ENCODE measurements at places on chromosomes 1 and 21.

GRCh38 chr1:91836331-91837040 lies 49.5 kb downstream of the TGFBR3 start:
- no peaks in the 10 kb centered on the region for H3K4me1 ChIP-seq
- no peaks in the 10 kb centered on the region for H3K27me3 ChIP-seq
- H3K4me3 ChIP-seq = no peak overlapping the region
- no peak for DNase-seq
- no peak overlapping the region for H3K27ac ChIP-seq
- no peaks in the 10 kb centered on the region for H3K36me3 ChIP-seq

- no peak overlapping the region for H3K27ac ChIP-seq
- H3K27me3 ChIP-seq = no peaks in the 10 kb centered on the region
Measured at GRCh38 chr1:49060766-49061165, 284.1 kb upstream of the BEND5 start.

DNA sequence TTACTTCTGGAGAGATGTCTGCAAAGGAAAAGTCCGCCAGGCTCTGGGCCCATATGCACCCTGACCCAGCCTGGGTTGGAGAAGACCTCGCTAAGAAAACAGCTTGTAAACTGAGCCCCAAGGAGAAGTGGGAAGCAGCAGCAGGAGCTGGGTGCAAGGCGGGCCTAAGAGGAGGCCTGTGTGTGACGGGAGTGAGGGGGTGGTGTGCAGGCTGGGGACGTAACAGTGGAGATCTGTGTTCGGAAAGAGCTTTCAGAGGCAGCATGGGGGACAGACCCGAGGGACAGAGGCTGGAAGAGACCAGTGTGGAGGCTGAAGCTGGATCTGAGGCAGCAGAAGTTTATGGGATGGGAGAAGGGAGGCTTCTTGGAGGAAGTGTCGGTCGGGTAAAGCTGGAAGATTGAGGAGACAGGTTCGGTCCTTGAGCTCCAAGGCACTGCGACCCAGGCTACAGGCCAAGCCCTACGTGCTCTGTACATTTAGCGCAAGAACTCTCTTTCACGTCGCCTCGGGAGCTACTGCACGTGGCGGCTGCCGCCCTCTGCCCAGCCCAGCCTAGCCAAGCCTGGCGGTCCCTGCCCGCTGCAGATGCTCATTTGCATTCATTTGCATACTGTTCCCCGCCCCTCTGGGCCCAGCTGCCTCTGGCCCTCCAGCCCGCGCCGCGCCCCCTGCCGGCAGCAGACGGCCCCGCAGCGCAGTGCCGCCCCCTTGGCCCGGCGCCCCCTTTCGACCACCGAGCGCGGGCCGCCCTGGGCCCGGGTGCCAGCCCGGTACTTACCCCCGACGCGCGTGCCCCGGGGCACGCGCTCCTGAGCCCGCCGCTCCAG lies 6.3 kb downstream of the HPCA start:
- peak overlapping the region; percentile 35 for H3K4me3 ChIP-seq
- H3K27ac ChIP-seq = no peak overlapping the region
- H3K27me3 ChIP-seq = no peaks in the 10 kb centered on the region
- no peaks in the 10 kb centered on the region for H3K36me3 ChIP-seq

GRCh38 chr1:92346866-92347640 lies 48.2 kb downstream of the RPAP2 start:
- no peak overlapping the region for H3K27ac ChIP-seq

DNA sequence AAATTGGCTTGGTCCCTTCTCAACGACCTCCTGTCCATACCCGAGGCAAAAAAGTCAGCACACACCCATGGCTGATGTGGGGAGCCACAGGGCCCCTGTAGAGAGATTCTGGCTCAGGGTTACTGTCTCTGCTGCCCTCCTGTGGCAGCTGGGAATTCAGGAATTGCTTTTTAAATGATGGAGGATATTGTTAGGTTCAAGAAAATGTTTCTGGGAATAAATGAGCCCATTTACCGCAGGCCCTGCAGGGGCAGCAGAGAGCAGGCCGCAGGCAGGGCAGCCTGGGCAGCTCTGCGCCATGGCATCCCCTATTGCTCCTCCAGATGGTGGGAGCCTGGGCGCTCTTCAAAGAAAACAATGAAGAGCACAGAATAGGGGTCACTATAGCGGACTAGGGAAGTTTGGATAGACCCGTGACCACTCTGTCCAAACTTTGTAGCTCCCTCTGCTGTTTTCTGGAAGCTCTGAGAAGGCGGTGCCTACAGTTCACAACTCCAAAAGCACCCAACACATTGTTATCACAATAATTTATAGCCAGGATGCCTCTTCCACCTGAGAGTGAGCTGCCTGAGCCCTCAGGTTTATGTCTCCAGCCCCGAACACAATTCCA lies 201.1 kb downstream of the BACH1 start:
- no peaks in the 10 kb centered on the region for H3K4me1 ChIP-seq
- H3K27me3 ChIP-seq = no peaks in the 10 kb centered on the region
- DNase-seq = peak; percentile 38
- H3K36me3 ChIP-seq = no peaks in the 10 kb centered on the region
- no peak overlapping the region for H3K4me3 ChIP-seq

GRCh38 chr1:8205771-8206170 lies 112.1 kb upstream of the SLC45A1 start:
- no peak overlapping the region for H3K27ac ChIP-seq
- no peaks in the 10 kb centered on the region for H3K36me3 ChIP-seq
- no peak overlapping the region for H3K4me3 ChIP-seq

- no peak overlapping the region for H3K4me3 ChIP-seq
- H3K36me3 ChIP-seq = no peaks in the 10 kb centered on the region
- H3K27me3 ChIP-seq = peaks cover 2% of the 10 kb centered on the region
- no peak for DNase-seq
Measured at GRCh38 chr1:46487818-46488218, 1.8 kb upstream of the DMBX1 start.

DNA sequence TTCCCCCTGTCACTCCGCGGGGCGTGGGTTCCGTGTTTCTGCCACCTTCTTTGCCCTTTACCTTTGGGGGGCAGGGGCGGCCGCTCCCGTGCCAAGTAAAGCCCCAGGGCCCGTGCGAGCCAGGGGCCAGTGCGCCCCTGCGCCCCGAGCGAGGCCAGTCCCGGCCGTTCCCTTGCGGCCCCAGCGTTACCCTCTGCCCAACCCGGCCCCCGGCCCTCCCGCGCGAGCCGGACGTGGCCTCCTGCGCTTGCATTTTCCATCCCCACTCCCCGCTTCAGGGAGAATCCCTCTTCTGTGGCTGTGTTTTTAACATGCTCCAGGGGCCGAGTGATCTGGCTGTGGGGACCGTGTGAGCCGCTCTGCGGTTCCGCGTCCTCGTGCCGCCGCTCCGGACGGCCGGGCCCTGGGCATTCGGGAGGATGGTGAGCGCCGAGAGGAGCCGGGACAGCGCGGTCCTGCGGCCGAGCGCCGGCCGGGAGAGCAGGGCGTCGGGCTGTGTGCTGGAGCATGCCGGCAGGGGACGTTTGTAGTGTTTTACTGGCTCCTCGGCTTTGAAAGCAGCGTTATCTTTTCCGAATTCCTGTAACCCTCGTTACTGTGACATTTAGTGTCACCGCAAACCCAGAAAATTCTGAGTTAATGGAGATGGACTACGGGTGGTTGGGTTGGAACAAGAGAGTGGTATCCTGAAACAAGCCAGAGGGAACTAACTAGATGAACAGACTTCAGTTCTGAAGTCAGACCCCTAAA lies 1.0 kb downstream of the GALNT2 start:
- peak; percentile 56 for DNase-seq
- peaks cover 6% of the 10 kb centered on the region for H3K4me1 ChIP-seq
- peak overlapping the region; percentile 93 for H3K4me3 ChIP-seq
- no peaks in the 10 kb centered on the region for H3K36me3 ChIP-seq
- peak overlapping the region; percentile 70 for H3K27ac ChIP-seq
- no peaks in the 10 kb centered on the region for H3K27me3 ChIP-seq

- H3K27ac ChIP-seq = no peak within 1 kb of the TSS
- no peaks in the 10 kb centered on the region for H3K36me3 ChIP-seq
- DNase-seq = no peak
- H3K27me3 ChIP-seq = no peaks in the 10 kb centered on the region
- peaks cover 3% of the 10 kb centered on the region for H3K4me1 ChIP-seq
Measured at GRCh38 chr21:37916310-37917051, at the start of gene KCNJ6. Gene KCNJ6, minus strand, starts transcription at chr21:37916457. Its CDS starts 75,775 bp downstream, at chr21:37840682.

DNA sequence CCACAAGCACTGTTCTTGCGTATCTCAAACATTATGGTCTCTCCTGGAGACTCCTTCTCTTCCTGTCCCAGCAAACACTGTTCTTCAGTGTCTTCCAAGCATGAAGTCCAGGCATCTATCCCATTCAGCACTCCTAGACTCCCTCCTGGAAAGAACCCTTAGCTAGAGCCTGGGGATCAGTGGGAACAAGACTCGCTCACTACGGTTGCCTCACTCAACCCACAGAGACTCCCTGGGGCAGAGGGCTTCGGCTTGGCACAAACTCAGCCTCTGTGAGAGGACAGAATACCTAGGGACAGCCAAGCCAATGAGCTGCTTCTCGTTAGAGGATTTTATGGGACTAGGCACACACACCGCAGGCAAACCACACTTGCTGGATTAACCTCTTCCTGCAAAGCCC lies 86.5 kb upstream of the IPO9 start:
- DNase-seq = no peak
- no peaks in the 10 kb centered on the region for H3K27me3 ChIP-seq
- peaks cover 4% of the 10 kb centered on the region for H3K4me1 ChIP-seq
- no peak overlapping the region for H3K4me3 ChIP-seq
- no peaks in the 10 kb centered on the region for H3K36me3 ChIP-seq

DNA sequence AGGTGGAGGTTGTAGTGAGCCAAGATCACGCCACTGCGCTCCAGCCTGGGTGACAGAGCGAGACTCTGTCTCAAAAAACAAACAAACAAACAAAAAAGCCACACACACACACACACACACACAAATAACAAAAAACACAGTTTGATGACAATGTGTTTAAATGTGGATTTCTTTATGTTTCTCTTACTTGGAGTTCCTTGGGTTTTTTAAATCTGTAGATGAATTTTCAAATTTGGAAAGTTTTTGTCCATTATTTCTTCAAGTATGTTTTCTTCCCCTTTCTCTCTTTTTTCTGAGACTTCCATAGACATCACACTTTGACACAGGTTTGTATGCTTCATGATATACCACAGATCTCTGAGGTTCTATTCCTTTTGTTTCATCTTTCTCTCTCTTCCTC lies 12.1 kb upstream of the PPIE start:
- no peak for DNase-seq
- H3K36me3 ChIP-seq = no peaks in the 10 kb centered on the region
- no peaks in the 10 kb centered on the region for H3K4me1 ChIP-seq
- no peaks in the 10 kb centered on the region for H3K27me3 ChIP-seq

GRCh38 chr1:36761113-36761512 lies 273.2 kb downstream of the GRIK3 start:
- no peaks in the 10 kb centered on the region for H3K27me3 ChIP-seq
- H3K36me3 ChIP-seq = no peaks in the 10 kb centered on the region
- H3K4me1 ChIP-seq = no peaks in the 10 kb centered on the region
- no peak overlapping the region for H3K4me3 ChIP-seq
- no peak for DNase-seq

GRCh38 chr1:45016090-45016697 lies 4.1 kb downstream of the UROD start:
- no peaks in the 10 kb centered on the region for H3K36me3 ChIP-seq
- DNase-seq = no peak
- no peaks in the 10 kb centered on the region for H3K27me3 ChIP-seq
- H3K4me1 ChIP-seq = peaks cover 4% of the 10 kb centered on the region
- H3K27ac ChIP-seq = no peak overlapping the region

DNA sequence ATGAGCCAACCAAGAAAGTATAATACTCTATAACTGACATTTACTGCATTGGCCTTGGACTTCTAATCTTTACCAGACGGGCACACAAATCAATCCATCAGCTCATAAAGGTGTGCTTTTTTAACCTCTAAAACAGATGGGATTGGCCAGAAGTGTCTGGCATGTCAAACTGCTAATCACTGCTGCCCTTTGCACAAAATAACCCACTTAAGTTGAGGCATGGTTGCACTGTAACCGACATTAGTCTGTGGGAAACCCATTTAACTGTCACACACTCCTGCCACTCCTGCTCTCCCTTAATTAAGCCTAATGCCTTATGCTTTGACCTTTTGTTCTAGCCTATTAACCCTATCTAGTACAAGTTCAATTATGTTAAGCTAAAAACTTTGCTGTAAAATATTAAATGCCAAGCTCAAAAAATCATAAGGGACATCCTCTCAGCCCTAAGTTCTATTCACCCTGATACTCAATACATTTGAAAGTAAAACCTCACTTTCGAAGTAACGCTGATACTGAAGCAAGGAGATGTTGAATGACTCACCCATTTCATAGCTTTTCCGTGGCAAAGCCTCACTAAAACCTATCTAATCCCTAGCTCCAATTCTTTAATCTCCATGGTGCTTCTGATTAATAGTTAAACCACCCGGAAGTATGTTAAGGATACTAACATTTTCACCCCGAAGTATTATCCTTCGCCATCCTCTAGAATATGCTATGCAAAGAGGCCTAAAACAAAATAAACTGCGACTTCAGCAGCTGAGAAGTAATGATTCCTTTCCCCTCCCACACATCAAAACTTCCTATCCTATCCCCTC lies 12.9 kb downstream of the NRIP1 start:
- H3K4me3 ChIP-seq = no peak overlapping the region
- no peaks in the 10 kb centered on the region for H3K36me3 ChIP-seq
- H3K27ac ChIP-seq = no peak overlapping the region
- no peaks in the 10 kb centered on the region for H3K4me1 ChIP-seq

DNA sequence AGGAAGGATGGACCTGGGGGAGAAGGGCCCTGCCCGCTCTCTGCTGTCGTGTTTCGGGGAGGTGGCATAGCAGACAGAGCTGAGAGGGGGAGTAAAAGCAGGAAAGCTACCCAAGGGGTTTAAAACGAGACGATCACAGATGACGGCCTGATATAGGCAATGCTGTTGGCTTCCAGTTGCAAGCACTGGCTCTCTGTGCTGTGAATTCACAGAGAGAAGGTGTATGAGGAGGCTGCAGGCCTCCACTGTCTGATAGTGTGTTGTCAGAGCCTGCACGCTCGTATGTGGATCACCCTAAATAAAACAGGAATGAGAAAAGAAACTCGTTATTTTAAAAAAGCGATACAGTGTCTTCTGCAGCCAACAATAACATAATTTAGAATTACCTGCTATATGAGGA lies 57.4 kb downstream of the LGR6 start:
- no peaks in the 10 kb centered on the region for H3K4me1 ChIP-seq
- peak; percentile 5 for DNase-seq
- H3K27ac ChIP-seq = no peak overlapping the region
- H3K4me3 ChIP-seq = no peak overlapping the region
- H3K27me3 ChIP-seq = no peaks in the 10 kb centered on the region
- no peaks in the 10 kb centered on the region for H3K36me3 ChIP-seq

GRCh38 chr1:159988006-159988405 lies 34.0 kb upstream of the SLAMF9 start:
- H3K4me3 ChIP-seq = no peak overlapping the region
- peaks cover 14% of the 10 kb centered on the region for H3K4me1 ChIP-seq
- H3K27ac ChIP-seq = no peak overlapping the region
- no peaks in the 10 kb centered on the region for H3K36me3 ChIP-seq

GRCh38 chr1:198711837-198712236 lies 73.0 kb downstream of the PTPRC start:
- no peaks in the 10 kb centered on the region for H3K36me3 ChIP-seq
- no peak for DNase-seq
- H3K4me3 ChIP-seq = no peak overlapping the region
- no peaks in the 10 kb centered on the region for H3K4me1 ChIP-seq
- no peak overlapping the region for H3K27ac ChIP-seq

- peak overlapping the region; percentile 86 for H3K27ac ChIP-seq
- H3K27me3 ChIP-seq = no peaks in the 10 kb centered on the region
- H3K4me3 ChIP-seq = no peak overlapping the region
- no peak for DNase-seq
- no peaks in the 10 kb centered on the region for H3K36me3 ChIP-seq
- H3K4me1 ChIP-seq = peaks cover 31% of the 10 kb centered on the region
Measured at GRCh38 chr1:85321237-85321964, 45.0 kb upstream of the BCL10 start.
